ENCODE measurements at places on chromosomes 16 and 17.

GRCh38 chr17:28908640-28909167, 5.8 kb upstream of the DHRS13 start:
- no peak for DNase-seq

DNA sequence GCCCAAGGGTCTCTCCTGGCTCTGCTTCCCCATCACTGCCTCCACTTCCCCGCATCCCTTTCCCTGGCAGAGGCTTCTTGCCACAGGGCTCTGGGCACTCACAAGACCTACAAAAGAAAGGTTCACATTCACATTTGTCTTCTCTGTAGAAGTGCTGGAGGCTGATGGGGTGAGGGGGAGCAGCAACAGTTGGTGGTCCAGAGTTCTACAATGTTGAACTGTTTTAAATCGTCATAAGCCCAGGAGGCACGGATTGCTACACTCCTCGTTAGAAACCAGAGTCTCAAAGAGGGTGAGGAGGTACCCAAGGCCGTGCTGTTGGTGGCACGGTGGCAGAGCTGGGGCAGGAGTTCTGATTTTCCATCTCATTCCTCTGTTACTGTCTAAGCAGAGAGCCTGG, 5.8 kb upstream of the RAI1 start:
- no peak for DNase-seq

- DNase-seq, result no peak
Measured at GRCh38 chr17:15999974-16000827, 577 bp downstream of the TTC19 start.

- DNase-seq, result no peak
Measured at GRCh38 chr17:39678340-39679116, 9.3 kb downstream of the PGAP3 start.

- DNase-seq, result no peak
Measured at GRCh38 chr17:7465597-7466275, 13.7 kb downstream of the ZBTB4 start.

- DNase-seq, result no peak
Measured at GRCh38 chr17:57466017-57466471, 209.7 kb downstream of the MSI2 start.

- DNase-seq, result peak; percentile 39
Measured at GRCh38 chr17:2398655-2399571, 1.9 kb downstream of the MNT start.

DNA sequence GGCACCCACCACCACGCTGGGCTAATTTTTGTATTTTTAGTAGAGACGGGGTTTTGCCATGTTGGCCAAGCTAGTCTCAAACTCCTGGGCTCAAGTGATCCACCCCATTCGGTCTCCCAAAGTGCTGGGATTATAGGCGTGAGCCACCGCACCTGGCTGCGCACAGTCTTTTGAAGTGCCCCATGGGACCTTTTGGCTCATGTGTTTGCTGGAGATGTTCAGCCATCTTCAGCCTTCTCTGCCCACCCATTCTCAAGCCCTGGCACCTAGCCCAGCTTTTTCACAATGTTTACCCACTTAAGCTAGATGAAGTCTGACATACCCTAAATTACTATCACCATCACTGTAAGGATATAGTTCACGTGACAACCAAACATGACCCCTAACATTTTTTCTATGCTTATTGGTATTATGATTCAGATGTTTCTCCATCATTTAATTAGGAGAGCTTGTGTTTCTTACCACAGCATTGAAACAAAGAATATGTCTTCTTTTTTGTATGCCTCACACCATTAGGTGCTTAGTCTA, 32.3 kb downstream of the PECAM1 start:
- no peak for DNase-seq

DNA sequence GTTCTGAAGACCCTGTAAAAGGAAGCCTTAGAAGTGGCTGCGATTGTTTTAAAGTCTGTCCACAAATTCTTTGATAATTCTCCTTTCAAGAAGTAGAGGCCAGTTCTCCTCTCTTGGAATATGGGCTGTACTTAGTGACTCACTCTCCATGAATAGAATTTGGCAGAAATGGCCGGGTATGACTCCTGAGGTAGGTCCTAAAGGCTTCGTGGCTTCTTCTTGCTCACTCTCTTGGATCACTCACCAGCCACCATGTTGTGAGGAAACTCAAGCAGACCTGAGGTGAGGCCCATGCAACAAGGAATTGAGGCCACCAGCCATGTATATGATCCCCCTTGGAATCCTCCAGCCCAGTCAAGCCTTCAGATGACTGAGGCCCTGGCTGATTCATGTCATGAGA, 75.8 kb downstream of the WWOX start:
- no peak for DNase-seq

GRCh38 chr17:67652433-67652832, 65.3 kb upstream of the NOL11 start:
- DNase-seq, result no peak

DNA sequence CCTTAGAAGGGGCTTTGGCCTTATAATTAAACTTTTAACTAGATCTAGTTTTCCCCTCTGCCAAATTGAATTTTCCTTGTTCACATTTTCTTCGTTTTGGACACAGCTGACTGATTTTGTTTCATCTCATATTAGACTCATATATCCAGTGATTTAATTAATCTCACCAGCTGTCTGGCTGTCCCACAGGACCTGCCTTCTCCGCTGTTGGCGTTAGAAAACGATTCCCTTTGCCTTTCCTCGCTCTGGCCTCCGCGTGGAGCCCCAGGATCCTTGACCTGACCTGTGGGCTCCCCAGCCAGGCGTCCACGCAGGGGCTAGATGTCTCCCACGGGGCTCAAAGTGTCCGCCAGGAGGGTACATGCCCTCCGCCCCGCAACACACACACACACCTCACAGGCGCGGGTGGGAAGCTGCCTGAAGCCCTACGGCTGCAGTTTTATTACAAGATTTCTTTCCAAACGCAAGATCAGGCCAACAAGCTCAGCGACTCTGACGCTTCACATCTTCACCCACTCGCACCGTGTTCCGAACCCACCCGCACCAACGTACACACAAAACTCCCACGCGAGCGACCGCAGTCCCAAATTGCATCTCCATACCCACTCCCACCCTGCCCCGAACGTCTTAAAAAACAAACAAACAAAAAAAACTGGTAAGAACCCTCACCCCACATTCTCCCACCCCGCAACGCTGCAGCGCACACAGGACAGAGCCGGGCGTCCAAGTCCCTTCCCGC, 1.1 kb downstream of the RPRML start:
- DNase-seq, result no peak

DNA sequence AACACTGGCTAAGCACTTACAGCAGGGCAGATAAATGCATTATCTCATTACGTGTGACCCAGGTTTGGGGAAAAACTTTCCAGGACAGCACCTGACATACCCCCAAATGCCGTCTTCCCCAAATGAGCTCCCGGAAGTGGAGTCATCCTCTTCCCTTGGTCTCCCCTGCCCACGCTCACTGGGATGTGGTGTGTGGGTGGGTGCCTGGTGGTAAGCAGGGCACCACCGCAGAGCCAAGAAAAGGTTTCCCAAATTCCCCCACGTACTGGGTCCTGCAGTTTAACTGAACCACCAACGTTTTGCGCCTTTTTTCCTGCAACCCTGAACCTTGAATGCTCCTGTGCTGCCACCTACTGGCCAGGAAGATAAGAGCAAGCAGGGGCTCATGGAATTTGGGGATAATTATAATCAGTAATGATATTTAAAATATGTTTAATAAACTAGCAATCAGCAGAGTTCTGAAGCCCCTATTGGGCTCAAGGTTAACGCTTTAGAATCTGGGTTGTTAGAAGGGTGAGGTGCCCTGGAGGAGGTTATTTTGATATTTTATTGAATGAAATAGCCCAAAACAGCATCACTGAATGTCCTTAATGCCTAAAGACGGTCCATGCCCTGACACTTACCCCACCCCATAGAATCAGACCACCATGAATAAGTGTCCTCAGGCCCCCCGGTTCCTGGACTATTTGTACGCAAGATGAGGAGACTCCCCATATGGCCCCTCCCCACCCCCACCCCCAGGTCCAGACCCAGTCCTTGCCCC, 8.0 kb downstream of the SPPL2C start:
- DNase-seq, result peak; percentile 48

- DNase-seq, result no peak
Measured at GRCh38 chr17:56744721-56745120, 89.0 kb downstream of the C17orf67 start.

DNA sequence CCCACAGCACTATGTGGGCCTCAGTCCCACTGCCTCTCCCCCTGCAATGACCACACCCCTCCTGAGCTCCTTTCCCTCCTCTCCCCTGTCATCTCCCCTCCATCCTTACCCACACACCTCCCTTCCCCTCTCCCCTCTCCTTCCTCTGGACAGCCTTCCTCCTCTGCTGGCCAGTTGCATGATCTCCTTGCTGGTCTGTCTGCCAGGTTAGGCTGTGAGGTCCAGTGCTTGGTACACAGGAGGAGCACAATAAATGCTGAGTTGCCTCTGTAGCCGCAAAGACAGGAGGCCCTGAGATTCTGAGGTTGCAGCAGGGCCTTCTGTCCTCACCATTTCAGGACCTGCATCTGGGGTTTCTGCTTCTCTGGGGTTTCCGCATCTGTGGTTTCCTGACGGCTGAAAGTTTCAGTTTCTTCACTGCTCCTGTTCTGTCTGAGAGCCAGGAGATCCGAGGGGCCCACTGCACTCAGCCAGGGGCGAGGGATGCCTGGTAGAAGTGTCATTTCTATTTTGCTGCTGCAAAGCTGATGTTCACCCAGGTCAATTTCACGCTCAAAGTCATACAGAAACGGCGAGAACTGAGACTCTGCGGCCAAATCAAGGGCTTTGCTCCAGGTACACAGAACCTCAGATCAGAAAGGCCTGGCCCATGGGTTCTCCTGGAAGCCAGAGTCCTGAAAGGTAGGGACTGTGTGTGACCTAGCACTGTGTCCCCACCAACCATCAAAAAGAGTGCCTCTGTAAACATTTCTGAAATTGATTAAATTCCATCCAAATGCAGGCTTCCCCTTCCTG, 4.6 kb upstream of the SLC12A3 start:
- peak; percentile 11 for DNase-seq

DNA sequence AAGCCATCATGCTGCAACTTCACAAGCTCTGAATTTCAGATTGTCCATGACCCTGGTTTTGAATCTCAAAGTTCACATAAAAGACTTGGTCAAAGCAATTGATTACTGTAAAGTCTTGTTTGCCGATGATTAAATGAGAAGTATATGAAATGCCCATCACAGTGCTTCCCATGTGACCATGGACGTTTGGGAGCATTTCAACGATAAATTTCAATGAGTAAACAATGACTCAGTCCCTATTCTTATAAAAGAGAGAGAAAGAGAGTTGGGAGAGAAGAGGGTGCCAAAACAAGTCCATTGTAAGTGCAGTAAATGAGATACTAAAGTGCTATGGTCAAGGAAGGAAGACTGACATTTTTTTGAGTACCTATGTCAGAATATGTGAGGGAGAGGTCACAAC, 276.9 kb downstream of the SOX9 start:
- DNase-seq, result no peak

GRCh38 chr17:40287159-40287493, 553 bp upstream of the CDC6 start:
- no peak for DNase-seq

DNA sequence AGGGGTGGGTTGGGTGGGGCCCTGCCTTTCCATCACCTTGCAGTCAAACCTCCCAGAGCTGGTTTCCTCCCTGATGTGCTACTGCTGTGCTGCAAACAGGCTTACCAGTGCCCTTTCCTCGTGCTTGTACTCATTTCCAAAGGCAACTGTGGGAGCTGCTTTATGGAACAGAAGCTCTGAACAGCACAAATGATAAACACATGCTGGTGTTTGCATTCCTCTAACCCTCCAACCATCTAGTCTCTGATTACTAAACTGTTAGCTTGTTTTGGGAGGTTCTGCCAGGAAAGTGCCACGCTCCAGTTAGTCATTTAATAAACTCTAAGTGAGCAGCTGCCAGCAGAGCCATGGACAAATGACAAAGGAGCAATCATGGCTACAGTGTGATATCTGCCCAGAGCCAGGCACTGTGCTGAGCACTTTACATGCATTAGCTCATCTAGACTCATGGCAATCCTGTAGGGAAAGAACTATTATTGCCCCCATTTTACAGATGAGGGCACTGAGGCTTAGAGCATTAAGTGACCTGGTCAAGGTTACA, 110.4 kb downstream of the VAT1L start:
- DNase-seq, result no peak

DNA sequence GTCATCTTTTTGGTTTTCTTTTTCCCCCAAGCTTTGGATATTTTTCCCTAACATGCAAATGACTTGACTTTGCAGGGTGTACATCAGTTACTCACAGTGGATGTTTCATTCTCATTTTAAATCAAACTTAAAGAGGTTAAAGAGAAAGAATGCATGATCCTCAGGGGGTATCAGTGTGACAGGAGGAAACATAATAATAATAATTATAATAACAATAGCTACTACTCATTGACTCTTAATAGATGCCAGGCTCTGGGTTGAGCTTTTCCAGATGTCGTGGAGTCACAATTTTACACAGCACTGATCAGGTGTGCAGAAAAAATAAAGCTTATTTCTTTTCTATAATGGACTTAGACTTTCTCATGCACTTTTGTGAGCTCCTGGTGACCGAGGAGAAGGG, 157.2 kb upstream of the CACNG3 start:
- DNase-seq, result no peak

GRCh38 chr17:82985428-82985805, 94.0 kb upstream of the METRNL start:
- DNase-seq, result no peak

DNA sequence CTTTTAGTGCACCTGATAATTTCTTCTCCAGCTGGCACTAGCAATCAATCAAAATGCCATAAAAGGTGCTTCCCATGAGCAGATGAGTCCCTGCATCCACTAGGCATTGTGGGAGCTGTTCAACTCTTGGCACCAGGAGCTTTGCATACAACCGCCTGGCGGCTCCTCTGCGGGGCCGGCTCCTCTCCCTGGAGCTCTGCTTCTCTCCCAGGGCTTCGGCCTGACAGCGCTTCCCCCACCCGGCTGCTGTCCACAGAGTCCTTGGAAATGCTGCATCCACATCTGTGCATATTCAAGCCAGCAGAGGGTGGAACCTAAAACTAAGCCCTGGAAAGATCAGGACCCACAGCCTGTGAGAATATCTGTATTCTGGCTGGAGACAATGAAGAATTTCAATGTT, 62.9 kb downstream of the LMF1 start:
- no peak for DNase-seq

DNA sequence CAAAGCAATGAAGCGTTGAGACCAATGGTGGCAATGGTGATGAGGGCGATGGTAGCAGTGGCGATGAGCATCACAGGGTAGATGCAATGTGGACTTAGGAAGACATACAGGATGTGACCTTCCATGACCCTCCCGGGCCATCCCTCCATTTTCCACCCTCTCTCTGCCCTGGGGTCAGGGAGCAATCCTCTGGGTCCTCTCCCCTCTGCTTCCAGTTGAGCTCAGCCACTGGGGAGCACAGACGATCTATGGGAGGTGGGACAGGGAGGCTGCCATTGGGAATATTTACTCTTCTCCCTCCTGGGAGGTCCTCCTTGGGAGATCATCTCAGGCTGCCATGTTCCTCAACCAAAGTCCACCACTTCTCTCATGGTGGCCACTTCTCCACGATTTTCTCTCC, 260.7 kb upstream of the FOXF1 start:
- DNase-seq, result no peak

- no peak for DNase-seq
Measured at GRCh38 chr17:28320215-28321061, 1.4 kb downstream of the TMEM97 start.

GRCh38 chr17:4738136-4739121, 1.2 kb upstream of the ZMYND15 start:
- DNase-seq, result no peak

- DNase-seq, result no peak
Measured at GRCh38 chr17:3817851-3818605, 17.0 kb upstream of the ITGAE start.

- DNase-seq, result no peak
Measured at GRCh38 chr17:79677646-79678045, 53.1 kb upstream of the ENPP7 start.

- DNase-seq, result no peak
Measured at GRCh38 chr17:81888988-81889595, 2.3 kb downstream of the ALYREF start.
